Left renal pelvis (tissue), 4 donors: ENCODE measurements at places on chromosomes 7 and 10. TPM values are rescaled to one million over a fixed set of nuclear protein-coding genes. Genes with fewer than 3 reads are reported as not detected.

- no peak for DNase-seq
Observed at GRCh38 chr7:641269-641671, 85.2 kb upstream of the DNAAF5 start.

DNA sequence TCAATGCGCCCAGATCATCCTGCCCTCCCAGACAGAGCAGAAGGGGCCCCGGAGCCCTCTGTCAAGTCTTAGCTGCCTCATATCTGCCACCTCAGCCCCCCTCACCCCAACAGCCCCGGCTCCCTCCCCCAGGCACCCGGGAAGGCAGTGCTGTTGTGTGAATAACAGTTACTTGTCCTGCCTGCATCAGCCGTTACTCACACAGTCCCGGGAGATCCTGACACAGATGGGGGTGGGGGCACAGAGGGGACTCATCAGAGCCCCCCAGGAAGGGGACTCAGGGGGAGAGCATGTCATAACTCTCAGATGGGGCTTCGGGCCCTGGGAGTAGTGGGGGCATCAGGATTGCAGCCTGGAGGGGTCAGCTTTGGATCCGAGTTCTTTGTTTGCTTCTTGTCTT, 12.4 kb upstream of the SERPINE1 start:
- no peak for DNase-seq

- no peak for DNase-seq
Observed at GRCh38 chr10:7033031-7033430, 377.8 kb downstream of the SFMBT2 start.

- DNase-seq, result no peak
Observed at GRCh38 chr10:112588225-112588990, 141.4 kb downstream of the VTI1A start.

GRCh38 chr7:26992670-26993069, 103.1 kb downstream of the HOXA1 start:
- no peak for DNase-seq

DNA sequence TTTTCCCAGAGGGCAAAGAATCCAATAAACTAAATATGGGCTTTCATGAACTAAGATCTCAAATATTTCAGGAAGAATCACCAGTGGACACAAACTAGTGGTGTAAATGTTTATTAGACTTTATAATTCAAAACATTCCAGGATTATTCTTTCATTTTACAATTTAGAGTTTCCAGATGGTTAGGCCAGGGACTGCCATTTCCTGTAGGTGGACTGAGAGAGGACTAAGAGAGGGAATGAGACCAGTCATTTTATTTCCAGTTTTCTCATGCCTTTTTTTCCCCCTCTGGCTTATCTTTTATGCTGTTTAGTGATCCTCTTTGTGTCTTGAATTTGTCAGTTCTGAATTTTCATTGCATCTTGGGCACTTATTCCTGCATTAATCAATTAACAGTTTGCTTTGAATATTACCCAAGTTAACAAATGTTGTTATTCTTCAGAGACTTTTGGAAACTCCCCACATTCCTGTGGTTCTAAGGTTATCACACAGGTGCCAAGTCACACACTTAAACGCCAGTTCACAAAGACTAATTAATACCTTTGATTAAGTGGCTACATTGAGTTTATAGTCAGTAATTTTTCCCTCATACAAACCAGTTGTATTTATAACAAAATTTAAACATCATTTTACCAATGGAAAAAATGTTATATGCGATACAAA, 12.3 kb downstream of the CISD1 start:
- DNase-seq, result no peak

GRCh38 chr7:1239803-1240516, 7.3 kb downstream of the UNCX start:
- no peak for DNase-seq

DNA sequence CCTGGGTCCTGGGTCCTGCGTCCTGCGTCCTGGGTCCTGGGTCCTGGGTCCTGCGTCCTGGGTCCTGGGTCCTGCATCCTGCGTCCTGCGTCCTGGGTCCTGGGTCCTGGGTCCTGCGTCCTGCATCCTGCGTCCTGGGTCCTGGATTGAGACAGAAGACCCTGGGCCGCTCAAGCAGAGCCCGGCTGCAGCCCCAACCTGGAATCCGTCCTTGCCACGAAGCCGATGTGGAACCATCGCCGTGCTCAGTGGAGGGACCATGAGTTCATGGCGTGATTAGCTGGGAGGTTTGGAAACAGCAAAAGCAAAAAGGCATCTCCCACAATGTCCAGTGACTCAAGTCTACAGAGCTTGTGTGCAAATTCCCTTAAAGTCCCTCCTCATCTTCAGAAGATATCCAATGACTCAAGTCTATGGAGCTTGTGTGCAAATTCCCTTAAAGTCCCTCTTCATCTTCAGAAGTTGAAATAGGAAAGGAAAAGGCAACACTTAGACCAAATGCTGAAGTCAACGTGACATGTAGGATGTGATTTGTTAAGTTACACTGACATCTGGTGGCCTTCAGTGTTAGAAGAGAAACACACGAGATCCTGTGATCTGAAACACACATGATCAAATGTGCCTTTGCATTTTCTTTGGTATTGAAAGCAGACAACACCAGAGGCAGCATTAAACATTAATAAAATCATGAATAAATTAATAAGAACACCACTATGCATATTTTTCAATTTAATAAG, 179.9 kb downstream of the PTPRN2 start:
- DNase-seq, result no peak

- no peak for DNase-seq
Observed at GRCh38 chr10:95475827-95476468, 85.2 kb downstream of the SORBS1 start.

DNA sequence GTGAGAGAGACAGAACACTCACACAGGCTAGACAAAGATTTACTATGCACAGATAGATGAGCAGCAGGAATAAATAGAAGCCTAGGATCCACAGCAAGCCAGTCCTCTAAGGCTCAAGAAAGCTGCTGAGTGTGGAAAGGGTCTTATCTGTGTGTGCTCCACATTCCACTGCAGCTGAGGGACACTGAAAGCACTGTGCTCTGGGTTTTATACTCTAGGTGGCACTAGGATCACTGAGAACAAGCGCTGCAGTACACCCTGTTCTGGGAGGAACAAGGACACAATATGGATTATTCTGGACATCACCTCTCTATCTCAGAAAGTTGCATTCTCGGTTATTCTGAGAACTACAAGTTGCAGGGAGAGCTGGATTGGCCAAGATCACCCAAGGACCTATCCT, 4.9 kb upstream of the KLHL7 start:
- no peak for DNase-seq

DNA sequence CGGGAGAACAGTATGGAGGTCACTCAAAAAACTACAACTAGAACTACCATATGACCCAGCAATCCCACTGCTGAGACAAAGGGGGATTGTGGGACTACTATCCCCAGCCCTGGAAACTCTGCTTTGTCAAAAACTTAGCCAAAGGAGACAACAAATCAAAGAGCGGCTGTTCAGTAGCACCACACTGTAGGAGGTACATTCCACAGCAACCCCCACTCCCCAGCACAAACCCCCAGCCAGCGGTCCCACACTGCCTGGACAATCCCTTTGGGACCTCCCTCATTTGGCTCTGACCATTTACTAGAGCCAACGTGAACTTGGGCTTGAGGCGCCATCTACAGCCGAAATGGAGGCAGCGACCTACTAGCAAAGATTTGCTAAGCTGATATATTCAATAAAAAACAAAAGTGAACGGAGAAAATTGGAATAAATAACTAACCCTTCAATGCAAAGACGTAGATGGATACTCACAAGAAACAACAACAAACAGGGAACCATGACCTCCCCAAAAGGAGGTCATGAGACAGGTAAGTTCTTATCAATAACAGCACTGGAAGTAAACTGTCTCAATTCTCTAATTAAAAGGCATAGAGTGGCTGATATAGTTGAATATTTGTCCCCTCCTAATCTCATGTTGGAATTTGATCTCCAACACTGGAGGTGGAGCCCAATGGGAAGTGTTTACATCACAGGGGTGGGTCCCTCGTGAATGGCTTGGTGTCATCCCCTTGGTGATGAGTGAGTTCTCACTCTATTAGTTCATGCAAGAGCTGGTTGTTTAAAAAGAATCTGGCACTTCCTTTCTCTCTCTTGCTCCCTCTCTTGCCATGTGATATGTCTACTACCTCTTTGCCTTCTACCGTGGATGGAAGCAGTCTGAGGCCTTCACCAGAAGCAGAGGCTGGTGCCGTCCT, 119.0 kb upstream of the KCNMA1 start:
- DNase-seq, result no peak

- DNase-seq, result no peak
Observed at GRCh38 chr7:92723943-92724342, 112.4 kb downstream of the CDK6 start.

DNA sequence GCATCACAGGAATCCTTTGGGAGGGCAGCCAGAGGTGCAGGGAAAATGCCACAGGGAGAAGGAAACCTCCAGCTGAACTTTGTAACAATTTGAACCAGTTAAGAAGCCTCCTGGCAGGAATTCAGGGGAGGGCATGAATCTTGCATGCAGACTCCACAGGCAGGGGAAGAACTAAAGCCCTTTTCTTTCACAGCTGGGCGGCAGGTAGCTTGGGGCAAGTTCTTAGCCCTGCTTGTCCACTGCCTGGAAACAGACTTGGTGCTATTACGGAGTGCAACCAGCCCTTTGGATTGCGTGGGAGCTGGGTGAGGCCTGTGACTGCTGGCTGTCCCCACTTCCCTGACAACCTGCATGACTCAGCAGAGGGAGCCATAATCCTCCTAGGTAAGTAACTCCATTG, 51.7 kb upstream of the ADAM12 start:
- no peak for DNase-seq

GRCh38 chr10:33612551-33612950, 278.1 kb upstream of the NRP1 start:
- no peak for DNase-seq

DNA sequence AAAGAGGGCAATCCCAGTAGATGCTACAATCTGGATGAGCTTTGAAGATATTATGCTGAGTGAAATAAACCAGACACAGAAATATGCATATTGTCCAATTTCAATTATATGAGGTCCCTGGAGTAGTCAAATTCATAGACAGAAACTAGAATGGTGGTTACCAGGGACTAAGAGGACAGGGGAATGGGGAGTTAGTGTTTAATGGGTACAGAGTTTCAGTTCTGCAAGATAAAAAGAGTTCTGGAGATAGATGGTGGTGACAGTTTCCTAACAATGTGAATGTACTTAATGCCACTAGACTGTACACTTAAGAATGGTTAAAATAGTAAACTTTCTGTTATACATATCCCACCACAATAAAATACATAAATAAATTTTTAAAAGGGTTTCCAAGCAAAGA, 236.6 kb downstream of the ELMO1 start:
- no peak for DNase-seq

DNA sequence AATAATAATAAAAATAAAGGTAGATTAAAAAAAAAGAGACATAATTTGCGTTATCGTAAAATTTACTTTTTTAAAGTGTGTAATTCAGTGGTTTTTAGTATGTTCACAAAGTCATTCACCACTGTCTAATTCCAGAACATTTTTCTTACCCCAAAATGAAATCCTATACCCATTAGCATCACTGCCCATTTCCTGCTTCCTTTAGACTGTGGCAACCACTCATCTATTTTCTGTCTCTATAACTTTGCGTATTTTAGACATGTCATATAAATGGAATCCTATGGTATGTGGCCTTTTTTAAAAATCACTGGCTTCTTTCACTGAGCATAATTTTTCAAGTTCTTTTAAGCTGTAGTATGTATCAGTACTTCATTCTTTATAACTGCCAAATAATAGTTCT, 53.6 kb downstream of the KAT6B start:
- DNase-seq, result no peak

DNA sequence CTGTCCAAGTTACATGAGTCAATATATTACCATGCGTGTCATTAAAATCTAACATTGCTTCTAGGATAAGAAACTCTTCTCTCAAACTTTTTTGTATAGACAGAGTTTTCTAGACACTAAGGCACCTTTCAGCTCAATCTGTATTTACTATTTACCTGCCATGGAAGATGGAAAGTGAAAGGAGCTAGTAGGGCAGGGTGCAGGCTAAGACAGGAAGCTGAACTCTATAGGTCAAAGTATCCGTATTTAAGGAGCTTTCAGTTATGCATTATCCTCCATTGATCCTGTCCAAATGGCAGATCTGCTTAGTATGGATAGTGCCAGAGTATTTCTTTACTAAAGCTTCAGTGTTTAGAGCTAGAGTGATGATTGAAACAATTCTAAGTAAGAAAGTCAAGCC, 612.8 kb downstream of the IPMK start:
- DNase-seq, result no peak

DNA sequence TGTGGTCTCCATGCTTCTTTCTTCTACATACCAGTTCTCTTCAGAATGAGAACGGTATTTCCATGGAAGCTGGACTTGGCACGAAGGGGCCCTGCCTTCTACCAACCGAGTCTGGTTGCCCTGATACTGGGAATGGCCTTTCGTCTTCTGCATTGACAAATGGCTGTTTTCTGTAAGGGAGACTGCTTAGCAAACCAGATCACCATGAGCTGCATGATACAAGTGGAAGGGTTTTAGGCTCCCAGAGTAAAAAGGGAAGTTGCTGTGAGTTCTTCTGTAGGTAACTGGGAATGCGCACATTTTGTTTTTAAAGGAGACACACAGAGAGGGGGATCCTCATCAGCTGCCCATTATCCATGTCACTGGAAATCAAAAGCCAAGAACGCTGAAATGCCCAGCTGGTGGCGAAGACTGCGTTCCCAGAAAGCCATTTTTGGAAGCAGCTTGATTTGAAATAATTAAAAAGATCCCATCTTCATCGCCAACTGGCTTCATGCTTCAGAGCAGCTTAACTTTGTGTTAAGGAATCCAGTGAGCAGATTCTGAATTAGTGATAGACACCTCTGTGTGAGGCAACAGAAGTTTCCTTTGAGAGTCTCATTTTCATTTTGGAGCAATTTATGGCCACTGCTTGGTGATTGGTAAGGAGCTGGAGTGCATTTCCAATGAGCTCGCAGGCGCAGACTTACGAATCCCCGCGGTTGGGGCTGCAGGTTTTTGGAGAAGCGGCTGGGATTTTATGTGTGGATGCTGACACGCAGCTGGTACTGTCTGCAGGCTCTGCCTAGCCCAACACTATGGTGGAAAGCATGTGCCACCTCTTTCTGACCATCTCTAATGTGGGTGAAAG, 672.7 kb upstream of the FOXK1 start:
- DNase-seq, result no peak

GRCh38 chr10:43955002-43955596, 306.4 kb upstream of the ZNF32 start:
- no peak for DNase-seq

- DNase-seq, result no peak
Observed at GRCh38 chr7:6608081-6608480, 7.3 kb upstream of the ZNF853 start.

- no peak for DNase-seq
Observed at GRCh38 chr7:88462799-88463198, 156.1 kb upstream of the STEAP4 start.

GRCh38 chr7:152103691-152104090, 78.2 kb downstream of the GALNT11 start:
- DNase-seq, result no peak

GRCh38 chr10:91613411-91614187, 19.3 kb downstream of the PPP1R3C start:
- DNase-seq, result no peak

The ZSWIM8 gene
- polyA plus RNA-seq, result 128 TPM

The CPXM2 gene
- 1.9 TPM for polyA plus RNA-seq

The NKX2-3 gene
- not detected for polyA plus RNA-seq

The SPDYE6 gene
- polyA plus RNA-seq, result 2.4 TPM

The RASSF4 gene
- polyA plus RNA-seq, result 21.0 TPM

The PDLIM1 gene
- polyA plus RNA-seq, result 73.2 TPM

The ASAH2 gene
- polyA plus RNA-seq, result 2.8 TPM

The GRID2IP gene
- polyA plus RNA-seq, result 0.16 TPM

The TUBAL3 gene
- not detected for polyA plus RNA-seq

The AKR1C4 gene
- polyA plus RNA-seq, result not detected

The ABCB4 gene
- 2.1 TPM for polyA plus RNA-seq

The IL2RA gene
- not detected for polyA plus RNA-seq

The HHEX gene
- polyA plus RNA-seq, result 8.7 TPM

The SCIN gene
- 136 TPM for polyA plus RNA-seq
